GM13976 (cell line): ENCODE measurements at places on chromosomes 3 and 15.

DNA sequence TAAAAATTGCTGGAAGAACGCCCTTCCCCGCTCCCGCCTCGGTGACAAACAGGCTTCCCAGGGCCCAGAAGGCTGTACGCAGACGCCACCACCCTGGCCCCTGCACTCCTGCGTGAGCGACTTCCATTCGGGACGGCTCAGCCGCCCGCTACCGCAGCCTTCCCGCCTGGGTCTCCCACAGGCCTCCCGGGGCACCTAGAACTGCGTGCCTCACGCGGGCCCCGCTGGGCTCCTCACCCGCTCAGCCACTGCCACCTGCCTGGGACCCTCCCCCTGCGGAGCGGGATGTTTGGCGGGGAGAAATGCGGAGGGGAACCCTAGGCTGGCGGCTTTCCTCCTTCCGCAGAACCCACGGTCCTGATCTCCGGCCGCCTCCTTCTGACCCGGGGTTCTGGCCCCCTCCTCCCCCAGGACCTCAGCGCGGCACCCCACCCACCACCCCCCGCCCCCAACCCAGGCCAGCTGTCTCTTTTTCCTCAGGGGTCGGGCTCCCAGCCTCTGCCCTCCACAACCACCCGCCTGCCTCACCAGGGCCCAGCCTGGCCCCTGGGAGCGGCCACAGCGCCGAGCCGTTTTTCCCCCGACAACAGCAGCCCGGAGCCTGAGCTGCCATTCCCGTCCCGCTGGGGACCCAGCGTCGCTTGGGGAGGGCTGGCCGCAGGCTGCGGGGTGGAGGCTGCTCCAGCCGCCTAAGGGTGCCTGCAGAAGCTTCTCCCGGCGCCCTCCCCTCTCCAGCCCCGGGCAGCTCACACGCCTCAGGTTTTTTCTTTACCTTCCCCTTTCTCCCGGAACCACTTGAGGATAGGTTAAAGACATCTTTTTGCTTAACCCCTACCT lies 27.6 kb upstream of the RAB7A start:
- DNase-seq = peak; percentile 63

DNA sequence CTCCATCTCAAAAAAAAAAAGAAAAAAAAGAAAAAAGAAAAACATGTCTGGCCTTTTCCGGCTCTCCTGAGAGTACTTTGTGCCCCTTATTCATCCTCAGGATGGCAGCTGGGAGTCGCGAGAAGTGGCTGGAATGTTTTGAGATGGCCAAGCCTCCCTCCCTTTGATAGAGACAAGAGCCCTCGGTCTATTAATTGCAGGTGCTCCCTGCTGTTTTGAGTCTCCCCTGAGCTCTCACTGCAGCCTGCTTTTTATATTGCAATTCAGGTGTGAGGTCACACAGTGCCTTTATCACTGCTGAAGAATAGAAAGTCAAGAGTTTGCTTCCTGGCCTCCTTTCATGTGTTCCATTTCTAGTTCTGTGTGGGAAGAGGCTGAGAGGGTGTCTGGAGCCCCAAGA lies 10.9 kb downstream of the CA12 start:
- DNase-seq = peak; percentile 16

DNA sequence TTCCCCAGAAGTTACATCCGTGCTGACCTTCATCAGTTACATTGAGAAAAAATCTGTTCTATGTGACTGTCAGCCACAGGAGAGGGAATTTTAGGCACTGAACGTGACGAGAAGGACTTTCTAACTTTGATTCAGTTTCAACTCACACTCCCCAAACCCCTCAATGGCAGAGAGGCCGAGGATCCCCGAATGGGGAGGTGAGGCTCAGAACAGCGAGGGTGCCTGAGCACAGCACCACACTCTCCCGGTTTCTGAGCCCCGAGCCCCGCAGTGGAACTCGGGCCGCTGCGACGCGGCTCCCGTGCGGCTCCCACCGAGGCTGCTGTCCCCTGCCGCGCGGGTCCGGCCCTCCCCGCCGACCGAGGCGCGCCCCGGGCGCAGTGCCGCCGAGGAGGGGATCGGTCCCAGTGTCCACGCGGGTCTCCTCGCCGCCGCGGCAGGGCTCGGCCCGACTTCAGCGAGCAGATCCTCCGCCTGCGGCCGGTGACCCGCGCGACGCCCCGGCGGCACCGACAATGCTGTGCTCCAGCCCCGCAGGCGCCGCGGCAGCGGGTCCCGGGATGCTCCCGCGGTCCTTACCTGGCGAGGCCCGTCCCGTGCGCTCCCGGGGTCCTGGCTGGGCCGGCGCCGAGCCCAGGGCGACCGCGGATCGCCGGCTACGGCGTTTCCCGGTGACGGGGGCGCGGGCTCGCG lies 439 bp downstream of the CTXND1 start:
- DNase-seq = peak; percentile 37

DNA sequence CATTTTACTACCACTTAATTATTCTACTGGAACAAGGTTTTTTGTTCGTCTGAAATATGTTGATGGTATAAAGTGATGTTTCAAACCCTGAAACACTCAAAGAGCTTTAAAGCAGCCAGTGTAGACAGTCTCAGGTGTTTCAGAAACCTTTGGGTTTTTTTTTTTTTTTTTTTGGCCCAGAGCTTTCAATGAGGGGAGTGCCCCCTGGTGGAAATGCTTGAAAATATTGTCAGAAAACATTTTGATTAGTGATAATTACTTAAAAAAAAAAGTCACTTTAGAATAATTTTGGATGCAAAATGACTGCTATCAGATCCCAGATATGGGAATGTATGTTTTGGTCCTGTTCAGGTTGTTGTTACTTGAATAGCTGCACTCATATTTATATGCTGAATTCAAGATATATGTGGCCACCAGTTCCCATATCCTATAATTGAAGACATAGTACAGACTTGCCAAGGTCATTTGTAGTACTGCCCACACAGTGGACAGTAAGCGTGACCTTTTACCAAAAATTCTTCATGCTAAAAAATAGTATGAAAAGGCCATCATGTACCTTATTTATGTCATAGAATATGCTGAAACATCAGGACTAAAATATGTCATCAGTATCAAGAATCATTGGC lies 35.9 kb downstream of the SATB1 start:
- DNase-seq = peak; percentile 8

DNA sequence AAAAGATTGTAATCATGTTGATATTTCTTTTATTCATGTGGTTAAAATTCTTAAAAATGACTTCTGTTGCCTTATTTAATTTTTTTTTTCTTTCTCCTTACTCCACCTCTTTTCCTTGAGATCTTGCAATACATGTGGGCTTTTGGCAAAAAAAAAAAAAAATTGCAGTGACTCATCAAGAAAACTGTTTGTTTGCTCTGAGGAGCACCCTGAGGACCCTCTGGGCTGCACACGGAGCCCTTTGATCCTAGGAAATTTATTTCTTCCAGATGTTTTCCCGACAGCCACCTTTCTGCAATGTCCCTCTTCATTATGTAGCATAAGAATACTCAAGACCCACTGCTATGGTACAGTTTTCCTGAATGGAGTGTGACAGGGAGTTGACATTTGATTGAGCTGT lies 371.7 kb downstream of the ZBTB20 start:
- no peak for DNase-seq

DNA sequence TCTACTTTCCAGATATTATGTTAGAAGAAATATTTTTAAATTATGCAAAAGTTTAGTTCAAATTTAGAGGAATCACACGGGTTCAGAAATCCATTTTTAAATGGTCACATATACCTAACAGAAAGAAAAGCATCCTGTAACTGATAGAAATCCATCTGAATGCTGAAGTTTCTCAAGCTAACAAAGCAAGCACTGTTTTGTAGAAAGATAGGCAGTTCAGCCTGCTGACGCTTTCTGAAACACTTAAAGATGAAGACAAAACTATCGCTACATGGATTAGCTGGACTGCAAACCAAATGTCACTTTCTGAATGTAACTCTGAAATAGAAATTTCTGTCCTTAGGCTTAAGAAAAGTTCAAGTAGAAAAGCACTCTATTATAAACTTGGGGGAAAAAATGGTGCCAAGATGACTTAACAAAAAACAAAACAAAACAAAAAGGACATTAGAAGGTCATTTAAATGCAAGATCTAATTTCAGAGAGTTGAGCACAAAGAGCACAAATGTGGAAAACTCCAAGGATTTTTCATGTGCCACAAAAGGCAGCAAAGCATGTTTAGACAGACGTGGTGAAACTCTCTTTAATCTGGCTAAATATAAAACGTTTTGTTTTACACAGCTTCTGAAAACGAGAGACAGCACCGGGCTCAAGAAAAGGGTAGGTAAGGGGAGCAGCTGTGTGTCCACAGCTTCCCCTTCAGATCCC lies 1.2 kb downstream of the PLOD2 start:
- DNase-seq = no peak

DNA sequence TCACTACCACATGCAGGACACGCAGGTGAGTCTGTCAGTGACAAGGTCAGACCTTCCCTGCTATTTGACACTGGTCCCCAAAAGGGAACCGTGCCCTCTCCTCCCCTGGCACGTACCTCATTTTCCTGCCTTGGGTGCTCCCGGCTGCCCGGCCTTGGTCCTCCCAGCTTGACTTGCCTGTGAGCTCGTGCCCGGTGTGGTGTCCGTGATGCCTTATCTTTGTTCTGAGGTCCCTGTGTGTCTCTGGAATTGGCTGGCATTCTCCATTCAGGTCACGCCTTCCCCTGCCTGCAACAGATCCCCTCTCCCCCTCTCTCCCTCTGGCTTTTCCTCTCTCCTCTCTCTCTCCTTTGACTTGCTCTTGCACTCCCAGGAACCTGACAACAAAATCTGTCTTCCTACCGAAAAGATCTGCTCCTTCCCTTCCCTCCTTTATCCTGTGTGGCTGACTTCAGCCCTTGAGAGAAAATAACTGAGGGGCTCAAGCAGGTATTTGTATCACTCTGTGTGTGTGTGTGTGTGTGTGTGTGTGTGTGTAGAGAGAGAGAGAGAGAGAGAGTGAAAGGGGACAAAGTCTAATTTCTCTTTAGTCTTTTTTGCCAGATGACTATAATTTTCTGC lies at the start of gene MASP1:
Gene MASP1, minus strand, starts transcription at position 226 of the 621 bp plus-strand sequence. Its CDS starts 105 bp downstream, at position 121.
- no peak for DNase-seq

- DNase-seq = peak; percentile 82
These were observed 9.6 kb upstream of the PSMD2 start for GRCh38 chr3:184289426-184289938.

GRCh38 chr3:159711560-159712333 lies 276.9 kb upstream of the IL12A start:
- DNase-seq = no peak

DNA sequence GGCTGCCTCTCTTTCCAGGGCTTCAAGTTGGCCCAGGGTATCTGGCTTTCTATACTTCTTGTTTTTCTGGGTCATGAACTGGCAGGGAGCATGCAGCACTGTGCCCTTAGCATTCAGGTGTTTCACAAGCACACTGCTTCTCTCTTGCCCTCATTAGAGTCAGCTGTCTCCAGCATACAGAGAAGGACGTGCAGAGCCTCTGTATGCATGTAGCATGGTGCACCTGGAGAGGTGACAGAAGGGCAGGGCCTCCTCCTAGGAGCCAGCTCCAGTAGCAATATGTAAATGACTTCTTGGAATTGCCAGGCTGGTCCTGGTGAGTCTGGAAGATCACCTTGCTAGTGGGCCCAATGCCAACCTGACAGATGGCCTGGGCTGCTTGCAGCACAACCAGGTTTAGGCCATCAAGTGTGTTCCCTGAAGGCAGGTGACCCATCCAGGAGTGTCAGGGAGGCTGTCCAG lies 44.8 kb upstream of the ATP2C1 start:
- no peak for DNase-seq

- no peak for DNase-seq
These were observed 298.2 kb upstream of the SATB1 start for GRCh38 chr3:18723206-18723810.

GRCh38 chr15:32889214-32889613 lies 171.4 kb downstream of the GREM1 start:
- no peak for DNase-seq

DNA sequence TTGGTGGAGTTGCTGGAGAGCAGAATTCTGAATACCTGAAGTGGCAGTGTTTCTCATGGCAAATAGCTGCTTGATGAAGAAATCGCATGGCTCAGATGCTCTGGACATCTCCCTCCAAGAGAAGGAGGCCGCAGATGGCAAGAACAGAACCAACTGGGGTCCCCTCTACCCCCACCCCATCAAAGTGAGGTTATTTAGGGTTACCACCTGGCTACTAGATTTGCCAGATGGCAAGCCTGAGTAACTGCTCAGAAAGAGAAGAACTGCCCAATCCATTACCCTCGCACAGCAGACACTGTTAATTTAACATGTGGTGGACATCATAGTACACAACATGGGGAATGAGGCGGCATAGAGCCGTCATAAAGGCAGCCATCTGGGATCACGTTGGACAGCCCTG lies 30.5 kb upstream of the LIPC start:
- no peak for DNase-seq

- DNase-seq = no peak
These were observed 252.0 kb downstream of the NR2F2 start for GRCh38 chr15:96582473-96582872.

GRCh38 chr3:149343951-149344350 lies 10.5 kb upstream of the TM4SF18 start:
- no peak for DNase-seq

- no peak for DNase-seq
These were observed 29.4 kb upstream of the PPIB start for GRCh38 chr15:64191971-64192830.

DNA sequence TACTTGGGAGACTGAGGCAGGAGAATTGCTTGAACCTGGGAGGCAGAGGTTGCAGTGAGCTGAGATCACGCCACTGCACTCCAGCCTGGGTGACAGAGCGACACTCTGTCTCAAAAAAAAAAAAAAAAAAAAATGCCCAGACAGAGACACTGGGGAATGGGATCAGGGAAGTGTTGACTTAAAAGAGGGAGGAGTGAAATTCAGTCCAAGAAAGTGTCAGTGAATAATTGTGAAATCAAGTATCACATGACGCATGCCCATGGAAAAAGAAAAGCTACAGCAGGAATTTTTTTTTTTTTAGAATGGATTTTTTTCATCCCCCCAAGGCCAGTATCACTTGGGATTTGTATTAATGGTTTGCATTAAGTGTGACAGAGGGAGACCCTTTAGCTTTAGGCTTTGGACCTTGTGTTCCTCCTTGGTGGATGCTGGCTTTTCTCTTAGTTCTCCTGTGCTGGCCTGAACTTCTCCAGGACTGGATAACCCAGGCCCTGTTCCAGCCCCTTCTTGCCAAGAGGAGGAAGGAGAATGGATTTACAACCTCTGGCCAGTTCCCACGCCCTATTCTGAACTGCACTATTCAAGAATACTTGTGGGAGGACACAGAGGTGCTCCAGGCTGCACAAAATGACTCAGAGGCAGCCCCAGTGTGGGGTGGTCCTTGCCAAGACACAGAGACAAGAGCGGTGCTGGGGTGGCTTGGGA lies 36.7 kb upstream of the ZNF774 start:
- no peak for DNase-seq

GRCh38 chr3:146814601-146815315 lies 209.6 kb upstream of the PLSCR5 start:
- DNase-seq = no peak

DNA sequence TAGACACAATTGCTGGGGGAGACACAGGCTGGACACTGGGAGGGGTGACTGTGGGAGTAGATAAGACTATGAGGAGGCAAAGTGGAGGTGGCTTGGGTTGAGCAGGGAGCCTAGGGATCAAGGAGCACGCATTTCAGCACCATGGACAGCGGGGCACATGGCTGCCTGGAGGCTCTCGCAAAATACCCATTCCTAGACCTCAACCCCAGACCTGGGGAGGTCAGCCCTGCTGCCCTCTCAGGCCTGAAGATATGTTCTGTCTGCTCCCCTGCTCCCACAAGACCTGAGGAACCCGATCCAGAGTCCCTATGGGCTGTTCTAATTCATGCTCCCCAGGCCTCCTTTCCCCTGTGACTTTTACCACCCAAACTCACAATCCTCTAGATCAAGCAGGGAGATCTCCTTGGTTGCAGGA lies 16.0 kb upstream of the CPEB1 start:
- DNase-seq = peak; percentile 78

- no peak for DNase-seq
These were observed 15.9 kb upstream of the LCMT2 start for GRCh38 chr15:43346305-43346704.

GRCh38 chr15:81071120-81071519 lies 63.0 kb upstream of the CFAP161 start:
- DNase-seq = no peak
